ENCODE measurements at places on chromosomes 13 and 19.

DNA sequence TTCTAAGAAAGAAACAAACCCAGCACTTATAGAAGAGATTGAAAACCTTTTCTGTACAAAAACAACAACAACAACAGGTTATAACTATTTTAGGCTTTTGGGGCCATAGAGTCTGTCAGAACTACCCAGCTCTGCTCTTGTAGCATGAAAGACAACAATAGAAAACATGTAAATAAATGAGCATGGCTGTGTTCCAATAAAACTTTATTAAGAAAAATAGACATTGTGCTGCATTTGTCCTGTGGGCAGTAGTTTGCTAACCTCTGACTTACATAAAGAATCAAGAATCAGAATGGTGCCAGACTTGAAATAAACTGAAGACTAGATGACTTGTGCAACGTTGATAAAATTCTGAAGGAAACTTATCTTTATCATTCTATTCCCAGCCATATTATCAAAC lies 617.5 kb downstream of the DIAPH3 start:
- no peak for DNase-seq

- no peak for DNase-seq
Measured at GRCh38 chr19:39389631-39390414, 1.1 kb downstream of the PAF1 start.

- no peak for DNase-seq
Measured at GRCh38 chr19:18433015-18433691, 4.8 kb downstream of the ISYNA1 start.

DNA sequence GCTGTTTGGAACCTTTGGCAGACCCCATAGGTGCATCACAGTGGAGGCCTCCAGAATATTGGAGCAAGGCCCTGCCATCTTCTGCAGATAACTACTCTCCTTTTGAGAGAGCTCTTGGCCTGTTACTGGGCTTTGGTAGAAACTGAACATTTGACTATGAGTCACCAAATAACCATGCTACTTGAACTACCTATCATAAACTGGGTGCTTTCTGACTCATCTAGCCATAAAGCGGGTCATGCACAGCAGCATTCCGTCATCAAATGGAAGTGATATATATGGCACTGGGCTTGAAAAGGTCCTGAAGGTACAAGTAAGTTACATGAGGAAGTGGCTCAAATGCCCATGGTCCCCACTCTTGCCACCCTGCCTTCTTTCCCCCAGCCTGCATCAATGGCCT lies 782.5 kb upstream of the SLITRK6 start:
- no peak for DNase-seq

DNA sequence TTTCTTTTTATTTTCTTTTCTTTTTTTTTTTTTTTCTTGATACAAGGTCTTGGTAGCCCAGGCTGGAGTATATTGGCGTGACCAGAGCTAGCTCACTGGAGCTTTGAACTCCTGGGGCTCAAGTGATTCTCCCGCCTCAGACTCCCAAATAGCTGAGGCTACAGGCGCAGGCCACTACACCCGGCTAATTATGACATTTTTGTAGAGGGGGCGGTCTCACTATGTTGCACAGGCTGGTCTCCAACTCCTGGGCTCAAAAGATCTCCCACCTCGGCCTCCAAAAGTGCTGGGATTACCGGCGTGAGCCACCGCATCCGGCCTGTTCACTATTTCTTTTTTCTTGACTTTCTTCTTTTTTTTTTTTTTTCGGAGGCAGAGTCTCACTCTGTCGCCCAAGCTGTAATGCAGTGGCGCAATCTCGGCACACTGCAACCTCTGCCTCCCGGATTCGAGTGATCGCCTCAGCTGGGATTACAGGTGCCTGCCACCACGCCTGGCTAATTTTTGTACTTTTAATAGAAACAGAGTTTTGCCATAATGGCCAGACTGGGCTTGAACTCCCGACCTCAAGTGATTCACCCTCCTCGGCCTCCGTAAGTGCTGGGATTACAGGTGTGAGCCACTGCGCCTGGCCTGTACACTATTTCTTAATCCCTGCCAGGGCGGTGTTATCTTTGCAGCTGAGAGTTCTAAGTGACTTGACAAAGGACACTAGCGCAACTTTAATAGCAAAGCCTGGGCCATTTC lies 37.1 kb upstream of the LSM14A start:
- no peak for DNase-seq

- DNase-seq, result peak; percentile 59
Measured at GRCh38 chr19:13844130-13844631, 32.8 kb upstream of the NANOS3 start.

- DNase-seq, result no peak
Measured at GRCh38 chr13:109698779-109699178, 87.6 kb downstream of the IRS2 start.

GRCh38 chr13:39740761-39741160 lies 85.3 kb downstream of the COG6 start:
- DNase-seq, result no peak

- DNase-seq, result no peak
Measured at GRCh38 chr19:29845574-29846176, 33.9 kb downstream of the CCNE1 start.

Measured in CD4-positive, alpha-beta T cell treated with Interleukin-17A for 1 hour (primary cell).